Hematopoietic multipotent progenitor cell treated with erythropoietin and hydrocortisone succinate and interleukin-3 and kit ligand, for 4 days (in vitro differentiated cells): ENCODE measurements at places on chromosomes 5 and 9.
A peak's percentile ranks its signal among the peaks of the same experiment; 100 is the strongest.

DNA sequence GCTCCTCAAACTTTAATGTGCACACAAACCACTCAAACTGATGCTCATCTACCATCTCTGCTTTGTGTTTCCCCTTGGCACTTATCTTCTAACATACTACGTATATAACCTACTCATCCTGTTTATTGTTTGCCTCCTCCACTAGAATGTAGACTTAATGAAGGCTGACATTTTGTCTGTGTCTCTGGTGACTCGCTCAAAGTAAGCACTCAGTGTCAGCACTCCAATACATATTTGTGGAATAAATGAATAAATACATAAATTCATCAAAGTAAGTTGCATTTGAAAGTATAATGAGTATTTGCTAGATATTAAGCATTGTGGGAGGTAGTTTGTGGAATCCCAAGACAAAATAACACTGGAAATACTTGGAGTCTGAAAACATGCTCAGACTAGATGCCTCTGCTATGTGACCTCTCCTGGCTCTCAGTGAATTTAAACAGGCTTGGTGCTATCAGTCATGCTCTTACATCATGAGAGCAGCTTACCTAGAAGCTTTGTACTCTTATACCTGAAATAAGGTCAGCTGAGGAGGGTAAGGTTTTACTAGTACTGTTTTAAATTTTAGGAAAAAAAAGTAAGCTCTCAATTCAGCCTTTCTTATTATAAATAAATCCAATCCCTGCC, 37.0 kb upstream of the RANBP6 start:
- DNase-seq, result no peak

DNA sequence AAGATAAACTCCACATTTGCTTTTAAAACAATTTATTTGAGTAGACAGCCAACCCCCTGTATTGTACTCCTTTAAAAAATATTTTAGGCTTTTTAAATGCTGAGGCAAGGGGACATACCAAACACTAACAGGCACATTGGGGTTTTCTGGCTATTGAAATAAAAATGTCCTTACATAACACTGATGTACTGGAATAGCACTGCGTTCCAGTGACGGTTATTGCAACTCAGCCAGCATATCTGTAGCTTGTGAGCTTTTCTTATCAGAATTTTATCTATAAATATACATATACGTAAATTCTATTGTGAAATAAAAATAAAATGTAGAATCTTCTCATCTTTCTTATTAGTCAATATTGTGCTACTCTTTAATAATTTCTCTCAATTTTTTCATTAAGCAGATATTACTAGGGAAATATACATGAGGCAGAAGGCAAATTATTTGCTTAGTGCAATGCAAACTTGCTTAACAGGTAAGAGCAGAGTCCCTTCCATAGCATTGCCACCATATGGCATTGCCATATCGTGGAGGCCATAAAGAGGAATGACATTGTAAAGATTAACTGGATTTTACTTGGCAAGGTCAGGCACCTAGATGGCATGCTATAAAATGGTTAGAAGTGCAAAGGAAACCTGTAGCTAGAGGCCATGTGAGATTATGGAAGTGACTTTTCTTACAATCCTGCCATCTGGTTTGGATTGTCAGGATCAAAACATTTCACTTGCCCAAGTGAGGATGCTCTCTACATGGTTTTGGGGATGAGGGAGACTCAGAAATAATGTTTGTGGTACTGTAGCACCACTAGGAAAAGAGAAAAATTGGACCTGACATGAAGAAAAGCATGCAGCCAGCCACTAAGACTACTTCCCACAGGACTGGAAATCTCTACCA, 94.8 kb upstream of the CDKN2B start:
- no peak for DNase-seq

DNA sequence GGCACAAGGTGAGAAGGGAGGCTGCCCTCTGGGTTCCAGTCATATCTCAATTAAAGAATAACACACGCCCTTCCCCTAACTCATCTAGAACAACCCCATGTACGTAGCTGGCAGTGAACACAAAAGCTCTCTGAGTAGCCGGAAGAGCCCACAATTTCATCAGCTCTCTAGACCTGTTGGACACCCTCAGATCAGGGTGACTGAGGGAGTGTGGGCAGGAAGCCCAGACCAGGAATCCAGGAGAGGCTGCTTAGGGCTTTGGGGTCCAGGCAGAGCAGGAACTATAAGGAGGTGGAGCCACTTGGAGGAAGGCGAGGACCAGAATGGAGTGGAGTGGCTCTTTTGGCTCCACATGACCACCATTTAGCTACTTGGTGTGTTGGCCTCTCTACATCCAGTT, 237.4 kb downstream of the NR3C1 start:
- no peak for DNase-seq

- no peak for DNase-seq
These were observed 122.0 kb upstream of the FER start for GRCh38 chr5:108625654-108626053.

DNA sequence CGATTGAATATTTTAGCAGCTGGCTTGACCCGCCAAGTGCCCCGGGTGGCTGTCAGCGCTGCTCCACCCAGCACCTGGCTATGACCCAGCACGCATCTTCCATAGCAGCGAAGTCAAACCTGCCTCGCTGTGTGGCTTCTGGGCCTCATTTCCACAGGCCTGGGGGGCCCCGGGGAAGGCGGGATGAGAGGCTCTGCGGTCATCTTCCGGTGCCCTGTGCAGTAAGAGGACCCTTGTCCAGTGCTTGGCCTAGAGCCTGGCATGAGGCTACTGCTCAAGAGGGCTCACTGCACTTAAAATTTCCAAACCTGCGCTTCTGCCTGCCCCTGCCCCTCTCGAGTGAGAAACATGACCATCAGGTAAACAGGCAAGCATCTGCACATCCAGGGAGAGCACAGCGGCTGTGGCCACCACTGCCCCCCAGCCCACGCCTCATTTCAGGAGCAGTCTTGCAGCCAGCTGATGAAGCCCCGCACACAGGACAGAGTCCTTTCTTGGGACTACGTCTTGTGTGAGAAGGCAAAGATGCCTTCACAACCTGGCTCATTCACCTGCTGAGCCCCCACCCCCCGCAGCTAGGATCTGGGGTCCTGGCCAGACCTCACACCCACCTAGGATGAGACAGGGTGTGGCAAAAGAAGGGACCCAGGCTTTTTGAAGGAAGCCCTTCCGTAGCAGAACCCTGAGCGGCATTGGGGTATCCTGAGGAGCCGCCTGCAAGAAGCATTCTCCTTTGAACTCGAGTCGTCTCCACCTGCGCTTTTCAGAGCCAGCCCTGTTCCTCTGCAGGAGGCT, 69.5 kb upstream of the UNC5A start:
- no peak for DNase-seq

DNA sequence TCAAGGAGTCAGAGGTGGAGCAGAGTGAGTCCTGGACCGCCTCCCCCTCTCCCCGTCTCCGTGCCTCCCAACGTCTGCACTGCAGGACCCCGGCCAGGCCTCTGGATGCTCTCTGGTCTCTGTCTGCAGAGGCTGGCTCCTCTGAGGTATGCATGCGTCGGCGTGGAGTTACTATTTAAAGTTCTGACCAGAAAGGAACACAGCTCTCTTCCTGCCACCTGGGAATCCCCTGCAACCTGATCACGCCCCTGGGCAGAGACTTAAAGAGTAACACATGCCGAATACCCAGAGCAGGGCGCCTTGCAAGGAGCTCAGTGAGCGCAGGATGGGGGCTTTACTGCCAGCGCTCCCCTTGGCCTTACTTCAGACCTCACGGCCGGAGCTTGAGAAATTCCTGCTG, 16.0 kb downstream of the ANXA6 start:
- no peak for DNase-seq

GRCh38 chr5:52804387-52804791, 16.7 kb downstream of the ITGA1 start:
- DNase-seq, result peak; percentile 21

DNA sequence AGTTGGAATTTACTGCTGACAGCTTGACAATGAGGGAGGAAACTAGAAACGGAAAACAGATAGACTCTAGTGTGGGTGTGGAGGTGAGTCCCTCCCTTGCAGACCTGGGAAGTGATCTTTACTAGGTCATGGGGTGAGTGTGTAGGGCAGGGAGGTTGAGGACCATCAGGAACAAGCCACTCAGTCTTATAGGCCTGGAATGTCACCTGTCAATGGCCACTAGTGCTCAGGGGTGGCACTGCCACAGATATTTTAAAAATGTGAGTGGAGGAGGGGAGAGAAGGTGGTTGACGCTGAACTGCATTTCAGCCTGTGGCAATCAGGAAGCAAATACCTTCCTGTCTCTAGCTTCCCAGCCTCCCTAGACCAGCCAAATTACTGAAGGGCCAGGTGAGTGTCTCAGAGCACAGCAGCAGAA, 9.0 kb downstream of the OR2S2 start:
- no peak for DNase-seq

DNA sequence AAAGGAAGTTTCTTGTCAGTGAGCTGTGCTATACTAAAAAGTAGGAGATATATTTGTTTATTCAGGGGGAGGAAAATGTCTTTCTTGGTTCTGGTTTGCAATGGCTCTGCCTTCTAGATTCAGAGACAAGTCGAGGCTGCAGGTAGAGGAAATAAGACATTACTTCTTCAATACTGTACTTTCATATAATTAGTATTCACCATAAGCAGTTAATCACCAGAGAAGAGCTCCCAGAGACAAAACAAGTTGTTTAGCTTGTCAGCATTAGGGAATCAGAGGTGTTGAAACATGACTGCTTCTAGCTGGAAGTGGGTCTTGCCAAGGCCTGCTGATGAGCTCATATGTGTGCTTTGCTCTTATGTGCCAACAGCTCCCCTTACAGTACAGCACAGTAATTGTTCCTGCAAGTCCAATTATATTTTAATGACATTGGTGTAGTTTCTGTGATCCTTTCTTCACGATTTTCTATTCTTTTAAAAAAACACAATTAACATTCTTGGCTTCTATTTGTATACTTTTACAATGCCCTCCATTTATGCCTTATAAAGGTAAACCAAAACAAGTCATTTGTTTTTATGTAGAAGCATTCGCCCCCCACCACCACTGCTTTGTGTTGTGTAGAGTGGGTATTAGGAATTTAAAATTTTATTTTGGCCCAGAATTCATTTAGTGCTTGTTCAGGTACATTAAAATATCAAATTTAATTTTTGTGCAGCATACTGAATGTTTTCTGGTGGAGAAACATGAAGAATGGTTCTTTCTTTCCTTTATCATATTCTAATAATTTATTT, 112.2 kb downstream of the RPS23 start:
- peak; percentile 92 for DNase-seq

DNA sequence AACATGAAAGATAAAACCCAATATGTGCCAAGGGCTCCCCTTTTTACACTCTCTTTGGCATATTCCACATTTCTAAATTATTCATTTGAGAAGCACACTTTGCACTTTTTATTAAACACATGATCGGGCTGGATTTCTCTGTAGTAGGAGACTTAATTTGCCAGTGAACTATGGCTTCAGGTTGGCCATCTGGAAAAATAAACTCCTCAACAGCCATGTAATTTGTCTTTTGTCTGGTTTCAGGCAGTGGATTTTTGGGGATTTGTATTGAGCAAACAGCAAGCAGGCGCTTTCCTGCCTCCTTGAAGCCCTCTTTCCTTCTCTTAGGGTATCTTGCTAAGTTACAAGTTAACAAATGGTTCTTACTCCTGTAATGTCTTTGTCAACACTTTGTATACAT, 73.0 kb upstream of the DMRTA1 start:
- no peak for DNase-seq

DNA sequence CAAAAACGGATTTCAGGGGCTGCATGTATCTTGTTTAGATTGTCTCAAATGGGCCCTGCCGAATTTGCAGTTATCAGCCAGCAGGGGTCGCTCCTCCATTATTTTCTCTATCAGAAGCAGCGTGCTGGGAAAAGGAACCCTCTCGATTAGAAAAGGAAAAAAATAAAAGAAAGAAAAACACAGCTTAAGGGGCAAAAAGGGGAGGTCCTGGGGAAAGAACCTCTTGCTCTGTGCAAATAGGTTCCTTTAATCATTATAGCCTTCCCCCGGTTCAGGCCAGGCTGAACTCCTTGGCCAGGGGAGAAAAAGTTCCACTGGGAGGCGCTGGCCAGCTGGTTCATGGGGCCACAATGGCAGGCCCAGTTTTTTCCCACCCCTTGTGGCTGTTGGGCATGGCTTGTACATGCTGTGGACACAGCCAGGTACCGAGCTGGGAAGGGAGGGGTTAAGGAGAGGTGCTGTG, 25.0 kb upstream of the CAPSL start:
- peak; percentile 37 for DNase-seq

GRCh38 chr9:109086221-109086620, 33.5 kb downstream of the TMEM245 start:
- DNase-seq, result no peak

- DNase-seq, result no peak
These were observed 431.4 kb upstream of the CCNG1 start for GRCh38 chr5:163005949-163006348.

DNA sequence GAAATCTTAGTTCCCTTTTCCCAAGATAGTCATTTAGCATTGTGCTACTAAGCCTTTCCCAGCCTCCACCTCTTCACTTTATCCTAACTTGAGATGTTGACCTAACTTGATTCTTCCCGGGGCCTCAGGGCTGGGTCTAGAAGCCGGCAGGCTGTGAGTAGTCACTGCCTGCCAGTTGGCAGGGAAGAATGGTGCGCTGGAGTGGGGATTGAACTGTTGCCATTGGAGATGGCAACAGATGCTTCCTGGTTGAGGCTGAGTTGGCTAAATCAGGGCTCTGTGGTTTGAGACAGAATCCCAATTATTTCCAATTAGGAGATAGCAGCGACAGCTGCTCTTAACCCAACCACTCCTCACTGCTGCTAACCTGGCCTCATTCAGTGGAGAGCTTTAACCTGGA, 343.1 kb downstream of the BRINP1 start:
- no peak for DNase-seq

DNA sequence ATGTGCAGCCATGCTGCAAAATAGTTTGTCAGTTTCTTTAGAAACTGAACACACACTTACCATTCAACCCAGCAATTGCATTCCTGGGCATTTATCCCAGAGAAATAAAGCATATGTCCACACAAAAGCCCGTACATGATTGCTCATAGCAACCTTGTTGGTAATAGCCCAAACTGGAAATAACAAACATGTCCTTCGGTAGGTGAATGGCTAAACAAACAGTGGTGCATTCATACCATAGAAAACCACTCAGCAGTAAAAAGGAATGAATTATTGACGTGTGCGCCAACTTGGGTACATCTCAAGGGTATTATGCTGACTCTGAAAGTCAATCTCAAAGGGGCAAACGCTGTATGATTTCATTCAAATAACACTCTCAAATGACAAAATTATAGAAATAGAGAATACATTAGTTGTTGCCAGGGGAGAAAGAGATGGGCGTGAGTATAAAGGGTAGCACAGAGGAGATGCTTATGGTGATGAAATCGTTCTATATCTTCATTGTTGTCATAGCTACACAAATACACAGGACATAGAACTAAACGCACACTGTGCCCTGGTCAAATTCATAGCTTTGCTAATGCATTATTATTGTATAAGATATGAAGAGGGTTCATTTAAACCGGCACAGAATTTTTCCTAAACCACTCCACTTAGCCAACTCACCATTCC, 58.2 kb downstream of the DRD1 start:
- DNase-seq, result no peak

GRCh38 chr9:135448663-135449100, 30.9 kb upstream of the PPP1R26 start:
- no peak for DNase-seq

GRCh38 chr9:109381011-109381729, 60.3 kb upstream of the EPB41L4B start:
- DNase-seq, result no peak

- no peak for DNase-seq
These were observed 22.7 kb downstream of the SWI5 start for GRCh38 chr9:128298535-128299482.
